ENCODE measurements at places on chromosomes 7 and 10.

- no peak for DNase-seq
These were observed 2.0 kb downstream of the POR start for GRCh38 chr7:75916685-75917634.

DNA sequence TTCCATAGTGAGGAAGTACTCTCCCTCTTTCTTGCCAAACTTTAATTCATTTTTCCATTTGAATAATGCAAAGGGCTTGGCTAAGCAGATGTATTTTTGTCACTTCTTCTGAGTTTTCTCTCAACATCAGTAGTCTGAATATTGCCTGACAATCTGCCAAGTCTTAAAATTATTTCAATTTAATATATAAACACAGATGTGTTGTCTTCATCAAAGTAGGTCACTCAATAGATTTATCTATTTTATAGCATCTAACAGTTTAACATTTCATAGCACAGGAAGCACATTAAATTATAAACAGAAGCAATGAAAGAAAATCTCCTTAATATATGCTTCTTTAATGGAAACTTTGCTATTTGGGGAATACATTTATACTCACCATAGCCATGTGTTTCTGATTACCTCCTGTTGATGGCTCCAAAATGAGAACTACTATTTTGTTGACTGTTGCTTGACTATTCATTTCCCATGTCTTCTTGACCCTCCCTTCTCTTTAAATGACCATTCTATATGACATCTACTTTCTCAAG is 4.5 kb downstream of the CPED1 start:
- DNase-seq, result no peak

DNA sequence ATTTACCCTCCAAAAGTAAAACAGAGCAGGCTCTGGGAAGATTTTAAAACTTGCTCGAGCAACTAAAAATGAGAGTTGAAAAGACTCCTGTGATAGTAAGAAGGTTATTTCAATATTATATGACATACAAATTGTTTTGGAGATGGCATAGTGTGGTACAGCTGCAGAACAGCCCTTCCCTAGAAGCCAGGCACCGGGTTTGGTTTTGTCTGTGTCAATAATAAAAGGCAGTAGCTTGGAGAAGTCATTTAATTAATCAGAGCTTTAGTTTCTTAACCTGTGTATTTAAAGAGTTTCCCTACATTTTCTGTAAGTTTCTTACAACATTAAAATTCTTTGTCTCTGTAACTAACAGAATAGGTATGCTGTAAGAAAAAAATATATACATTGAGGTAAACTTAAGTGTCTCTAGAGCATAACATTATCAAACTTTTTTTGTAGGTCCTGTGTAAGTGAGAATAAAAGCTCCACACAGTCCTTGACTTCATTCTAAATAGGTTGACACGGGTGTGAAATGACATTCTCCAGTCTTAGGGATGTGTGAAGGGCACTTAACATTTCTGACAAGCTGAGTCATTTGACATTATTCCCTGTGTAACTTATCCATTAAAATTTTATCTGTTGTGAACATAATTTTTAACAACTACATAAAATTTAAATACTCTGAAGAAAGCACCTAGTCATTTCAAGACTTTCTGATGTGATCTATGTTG is 425.0 kb upstream of the ETV1 start:
- DNase-seq, result no peak

- DNase-seq, result no peak
These were observed 95.0 kb upstream of the SLC26A5 start for GRCh38 chr7:103541026-103541425.

- DNase-seq, result no peak
These were observed 126.6 kb upstream of the RAB11FIP2 start for GRCh38 chr10:118173296-118173695.

DNA sequence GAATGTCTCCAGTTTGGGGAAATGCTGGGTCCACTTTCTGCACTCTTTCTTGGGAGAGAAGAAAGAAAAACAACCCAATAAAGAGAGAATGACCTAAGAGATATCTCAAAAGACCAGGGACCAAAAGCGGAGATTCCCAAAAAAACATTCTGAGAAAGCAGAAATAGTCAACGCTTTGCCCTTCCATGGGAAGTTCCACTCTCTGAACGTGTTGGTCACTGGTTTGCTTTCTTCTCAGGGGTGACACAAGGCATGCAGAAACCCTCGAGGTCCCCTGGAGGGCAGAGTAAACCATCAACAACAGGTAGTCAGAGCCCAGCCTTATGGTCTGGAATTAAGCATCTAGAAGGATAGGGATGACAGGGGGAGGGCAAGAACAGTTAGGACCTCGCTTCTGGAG is 26.2 kb upstream of the AOAH start:
- no peak for DNase-seq

GRCh38 chr7:7696458-7697119 is 21.8 kb downstream of the RPA3 start:
- DNase-seq, result peak; percentile 24

DNA sequence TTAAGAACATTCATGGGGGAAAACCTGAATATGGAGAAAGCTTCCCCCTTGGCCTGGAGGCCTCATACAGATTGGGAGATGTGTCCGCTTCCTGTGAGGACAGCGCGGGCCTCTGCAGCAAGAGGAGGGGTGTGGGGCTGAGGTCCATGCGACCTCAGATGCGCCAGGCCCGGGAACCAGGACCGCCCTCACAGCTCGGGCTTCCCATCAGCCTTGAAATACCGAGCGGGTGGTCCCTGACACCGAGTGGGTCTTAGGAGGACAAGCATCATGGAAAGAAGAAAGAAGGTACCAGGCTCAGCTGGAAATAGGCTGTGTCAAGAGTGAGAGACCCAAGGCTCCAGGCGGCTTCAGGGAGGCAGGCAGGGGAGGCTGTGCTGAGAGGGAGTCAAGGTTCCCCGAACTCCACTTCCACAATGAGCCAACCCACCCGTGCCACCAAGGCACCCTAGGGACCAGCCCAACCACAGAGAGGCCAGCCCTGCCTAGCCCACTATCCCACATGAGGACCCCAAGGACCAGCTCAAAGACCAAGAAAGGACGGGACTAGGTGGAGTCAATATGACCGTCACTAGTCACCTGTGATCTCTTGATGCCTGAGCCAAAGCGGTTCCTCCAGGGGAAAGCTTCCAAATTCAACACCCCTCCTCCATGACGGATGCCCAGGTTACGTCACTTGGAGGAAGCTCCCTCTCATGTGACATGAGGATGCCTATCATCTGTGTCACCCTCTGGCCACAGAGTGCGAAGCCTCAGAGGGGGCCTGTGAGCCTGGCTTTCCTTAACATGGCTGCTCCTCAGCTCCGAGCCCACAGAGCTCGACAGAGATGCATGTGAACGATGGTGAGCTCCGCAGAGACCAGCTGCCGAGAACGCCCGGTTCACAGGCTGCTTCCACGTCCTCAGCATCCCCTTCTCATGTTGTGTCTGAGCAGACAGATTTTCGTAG is 103.7 kb downstream of the TCERG1L start:
- no peak for DNase-seq

DNA sequence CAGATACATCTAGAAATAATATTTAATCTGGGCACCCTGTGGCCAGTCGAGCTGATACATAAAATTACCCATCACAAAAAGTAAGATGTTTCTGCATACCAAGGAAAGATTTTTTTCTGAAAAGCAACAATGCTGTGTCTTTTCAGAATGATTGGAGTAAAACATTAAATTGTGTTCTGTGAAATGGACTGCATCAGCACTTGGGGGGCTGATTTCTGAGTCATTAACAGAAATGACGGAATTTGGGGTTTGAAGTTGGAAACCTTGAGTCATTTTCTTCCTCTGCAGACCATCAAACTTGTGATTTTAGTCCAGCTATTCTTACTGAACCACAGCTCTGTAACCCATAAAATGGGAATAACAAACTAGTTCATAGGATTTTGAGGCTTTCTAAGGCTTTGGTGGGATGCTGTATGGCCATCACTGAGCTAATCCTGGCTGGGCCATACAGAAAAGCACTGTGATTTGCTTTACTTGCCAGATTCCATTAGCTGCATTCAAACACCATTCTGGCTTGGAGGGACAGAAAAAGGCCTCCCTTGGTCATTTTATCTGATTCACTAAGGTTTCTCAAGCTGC is 739.4 kb upstream of the IGFBP3 start:
- no peak for DNase-seq

GRCh38 chr10:12050528-12050927 is 7.9 kb upstream of the UPF2 start:
- no peak for DNase-seq

- DNase-seq, result no peak
These were observed 23.5 kb upstream of the GPR26 start for GRCh38 chr10:123642697-123643096.

GRCh38 chr7:149302865-149303264 is 40.9 kb downstream of the ZNF783 start:
- DNase-seq, result no peak

DNA sequence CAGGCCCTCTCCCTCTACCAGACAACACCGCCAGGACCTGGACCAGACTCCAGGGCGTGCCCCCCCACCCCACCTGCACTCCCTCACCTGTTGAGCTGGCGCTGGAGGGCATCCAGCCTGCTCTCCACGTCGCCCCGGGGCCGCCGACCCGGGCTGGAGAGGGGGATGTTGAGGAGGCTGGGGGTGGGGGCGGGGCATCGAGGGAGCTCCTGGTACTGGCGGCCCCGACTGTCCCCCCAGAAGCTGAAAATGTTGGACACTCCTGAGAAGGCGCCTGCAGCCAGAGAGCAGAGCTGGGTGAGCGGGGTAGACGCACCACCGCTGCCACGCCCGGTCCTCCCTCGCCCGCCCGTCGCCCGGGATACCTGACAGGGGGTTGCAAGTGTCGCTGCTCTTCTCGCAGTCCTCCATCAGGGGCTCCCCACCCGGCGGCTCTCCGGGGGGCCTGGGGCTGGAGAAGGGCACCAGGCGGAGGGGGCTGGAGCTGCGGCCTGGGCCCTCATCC is 30.8 kb downstream of the KCNH2 start:
- DNase-seq, result no peak

DNA sequence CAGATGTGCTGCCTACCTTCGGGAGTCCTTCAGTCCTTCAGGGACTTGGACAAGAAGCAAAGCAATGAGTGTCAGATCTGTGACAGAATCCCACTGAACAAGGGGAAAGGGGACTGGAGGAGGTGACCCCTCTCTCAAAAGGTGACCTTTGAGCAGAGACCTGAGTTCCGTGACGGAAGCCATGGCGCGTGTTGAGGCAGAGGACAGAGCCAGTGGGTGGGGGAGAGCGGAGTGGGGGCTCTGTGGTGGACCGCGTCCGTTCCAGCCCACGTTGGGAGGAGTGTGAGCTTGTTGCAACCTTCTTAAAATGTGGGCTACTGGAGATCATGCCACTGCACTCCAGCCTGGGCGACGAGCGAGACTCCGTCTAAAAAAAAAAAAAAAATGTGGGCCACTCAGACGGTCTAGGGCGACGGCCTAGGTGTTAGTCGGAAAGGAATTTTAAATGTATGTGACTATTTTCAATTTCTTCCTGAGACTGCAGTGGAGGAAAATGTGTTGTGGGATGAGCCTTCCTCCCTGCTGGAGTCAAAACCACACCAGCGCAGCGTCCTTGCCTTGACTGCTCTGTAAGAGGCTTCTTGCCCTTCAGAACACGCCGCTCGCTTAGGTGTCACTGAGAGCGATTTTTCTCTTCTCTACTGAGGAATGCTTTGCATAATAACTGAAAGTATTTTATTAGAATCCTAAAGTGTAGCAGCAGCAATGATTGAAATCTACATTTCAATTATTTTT is 272.7 kb downstream of the CELF2 start:
- no peak for DNase-seq

GRCh38 chr7:155392726-155393570 is 65.0 kb upstream of the EN2 start:
- DNase-seq, result no peak

- peak; percentile 80 for DNase-seq
These were observed 27.1 kb downstream of the KLF6 start for GRCh38 chr10:3757638-3758490.

- no peak for DNase-seq
These were observed 262.2 kb downstream of the ETV1 start for GRCh38 chr7:13727279-13727678.

DNA sequence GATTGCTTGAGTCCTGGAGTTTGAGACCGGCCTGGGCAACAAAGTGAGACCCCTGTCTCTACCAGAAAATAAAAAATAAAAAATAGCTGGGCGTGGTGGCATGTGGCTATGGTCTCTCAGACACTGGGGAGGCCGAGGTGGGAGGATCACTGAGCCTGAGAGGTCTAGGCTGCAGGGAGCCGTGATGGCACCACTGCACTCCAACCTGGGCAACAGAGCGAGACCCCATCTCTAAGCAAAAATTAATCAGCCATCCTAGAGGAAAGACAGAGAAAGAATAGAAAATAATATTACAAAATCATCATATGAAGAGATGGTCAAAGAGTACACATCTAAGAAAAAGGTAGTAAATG is 4.9 kb upstream of the EPHB4 start:
- DNase-seq, result no peak

GRCh38 chr10:114379631-114380041 is 24.7 kb downstream of the AFAP1L2 start:
- DNase-seq, result no peak

GRCh38 chr10:50636618-50637579 is 13.1 kb upstream of the SGMS1 start:
- DNase-seq, result no peak

DNA sequence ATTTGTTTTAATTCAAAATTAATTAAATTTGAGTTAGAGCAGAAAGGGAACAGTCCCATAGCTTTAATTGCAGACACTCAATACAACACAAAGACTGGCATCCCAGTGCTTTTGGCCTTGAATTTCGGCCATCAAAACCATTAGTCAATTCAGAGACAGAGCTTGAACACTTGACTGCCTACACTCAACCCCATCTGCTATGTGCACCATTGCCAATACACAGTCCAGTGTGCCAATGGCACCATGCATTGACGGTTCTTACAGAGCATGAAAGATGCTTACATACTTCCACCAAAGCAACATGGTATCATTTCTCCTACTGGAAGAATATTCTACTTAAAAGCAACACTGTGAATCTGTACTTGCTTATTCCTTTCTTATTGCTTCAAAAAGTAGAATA is 43.6 kb upstream of the LRRTM3 start:
- no peak for DNase-seq

DNA sequence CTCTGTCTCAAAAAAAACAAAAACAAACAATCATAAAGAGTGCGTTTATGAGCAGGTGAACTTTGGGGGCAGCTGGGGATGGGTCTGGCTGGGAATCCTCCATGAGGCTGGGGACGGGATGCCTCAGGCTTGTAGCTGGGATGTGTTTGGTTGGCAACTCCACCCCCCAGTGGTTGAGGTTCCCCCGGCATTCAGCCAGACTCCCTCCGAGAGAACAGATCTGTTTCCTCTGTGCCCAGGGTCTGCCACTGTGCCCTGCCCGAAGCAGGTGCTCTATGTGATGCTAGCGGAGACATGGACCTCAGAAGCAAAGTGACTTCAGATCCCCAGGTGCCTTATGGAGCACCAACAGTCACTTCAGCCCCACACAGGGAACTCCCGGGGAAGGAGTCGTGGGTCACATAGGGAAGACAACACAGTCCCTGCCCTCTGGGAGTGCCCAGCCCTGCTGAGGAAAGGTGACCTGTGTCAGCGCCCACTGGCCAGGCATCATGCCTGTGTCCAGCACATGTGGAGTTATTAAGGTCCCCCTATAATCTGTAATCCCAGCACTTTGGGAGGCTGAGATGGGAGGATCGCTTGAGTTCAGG is 29.3 kb upstream of the GTF2IRD1 start:
- no peak for DNase-seq
